ENCODE measurements at places on chromosomes 11 and 22. TPM values are rescaled to one million over a fixed set of nuclear protein-coding genes. Genes with fewer than 3 reads are reported as not detected.

- DNase-seq = no peak
These were observed 4.8 kb upstream of the SYT8 start for GRCh38 chr11:1830004-1830321.

GRCh38 chr11:78573681-78574080 lies 983 bp downstream of the NARS2 start:
- no peak for DNase-seq

GRCh38 chr11:76629853-76630599 lies 40.5 kb downstream of the LRRC32 start:
- DNase-seq = peak; percentile 67

RPS3 gene
- total RNA-seq = 1,626 TPM

MPZL3 gene
- 23.2 TPM for total RNA-seq

CD3D gene
- 12.4 TPM for total RNA-seq

UBQLNL gene
- 0.69 TPM for total RNA-seq

DNA sequence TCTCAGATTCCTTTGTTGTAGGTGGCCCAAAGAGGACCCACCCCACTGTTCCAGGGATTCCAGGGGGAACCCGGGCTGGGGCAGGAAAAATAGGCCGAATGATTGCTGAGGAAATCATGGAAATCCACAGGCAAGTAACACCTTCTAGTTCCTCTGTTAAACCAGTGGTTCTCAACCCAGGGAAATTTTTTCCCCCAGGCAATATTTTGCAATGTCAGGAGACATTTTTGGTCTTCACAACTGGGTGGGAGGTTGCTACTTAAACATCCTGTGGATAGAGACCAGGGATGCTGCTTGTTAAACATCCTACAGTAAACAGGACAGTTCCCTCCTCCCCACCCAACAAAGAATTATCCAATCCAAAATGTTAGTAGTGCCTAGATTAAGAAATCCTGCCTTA lies 84.7 kb downstream of the BTBD10 start:
- DNase-seq = no peak

BCO2 gene
- 27.2 TPM for total RNA-seq

DNA sequence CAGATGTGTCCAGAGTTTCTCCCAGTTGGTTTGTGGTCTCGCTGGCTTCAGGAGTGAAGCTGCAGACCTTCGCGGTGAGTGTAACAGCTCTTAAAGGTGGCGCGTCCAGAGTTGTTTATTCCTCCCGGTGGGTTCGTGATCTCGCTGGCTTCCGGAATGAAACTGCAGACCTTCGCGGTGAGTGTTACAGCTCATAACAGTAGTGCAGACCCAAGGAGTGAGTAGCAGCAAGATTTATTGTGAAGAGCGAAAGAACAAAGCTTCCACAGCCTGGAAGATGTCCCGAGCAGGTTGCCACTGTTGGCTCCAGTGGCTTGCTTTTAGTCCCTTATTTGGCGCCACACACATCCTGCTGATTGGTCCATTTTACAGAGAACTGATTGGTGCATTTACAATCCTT lies 1.8 kb upstream of the PGA3 start:
- DNase-seq = no peak

- DNase-seq = no peak
These were observed 267.6 kb downstream of the KIRREL3 start for GRCh38 chr11:126732981-126733380.

DNA sequence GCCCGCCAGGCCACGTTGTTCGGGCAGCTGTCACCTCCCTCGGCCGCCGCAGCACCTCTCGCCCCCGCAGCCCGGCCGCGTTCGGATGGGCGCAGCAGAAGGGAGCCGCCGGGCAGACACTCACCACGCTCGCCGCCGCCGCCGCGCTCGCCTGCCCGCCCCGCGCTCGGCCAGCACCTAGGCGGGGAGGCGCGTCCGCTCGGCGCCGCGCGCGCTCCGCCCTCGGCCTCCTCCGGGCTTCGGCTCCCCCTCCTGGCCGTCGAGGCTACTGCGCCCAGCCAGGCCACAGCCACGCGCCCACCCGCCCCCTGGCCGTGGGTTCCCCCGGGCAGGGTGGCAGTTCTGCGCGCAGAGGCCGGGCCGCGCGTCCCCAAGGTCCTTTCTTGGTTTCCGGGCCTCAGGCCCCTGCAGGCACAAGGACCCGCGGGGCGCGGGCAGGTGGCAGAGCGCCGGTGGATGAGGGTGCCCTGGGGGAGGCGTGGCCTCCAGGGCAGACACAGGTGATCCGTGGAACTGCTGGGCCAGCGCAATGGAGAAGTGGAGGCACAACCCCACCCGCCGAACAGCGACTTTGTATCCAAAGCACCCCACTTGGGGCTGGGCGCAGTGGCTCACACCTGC lies at the start of gene SLC25A22:
Gene SLC25A22 (minus strand): TSS at position 189 of the 621 bp plus-strand sequence. CDS start 3,275 bp downstream, outside the sequence.
- DNase-seq = peak; percentile 73

Measured in mucosa of gallbladder (tissue), 1 donor.